Activated T-helper 1 cell treated with anti-CD3 and anti-CD28 coated beads, Interleukin-2, amount 50 U/mL, for 16 hours (primary cell): ENCODE measurements at places on chromosomes 12 and 14.

GRCh38 chr14:98840091-98840490 lies 431.9 kb downstream of the BCL11B start:
- DNase-seq: no peak

DNA sequence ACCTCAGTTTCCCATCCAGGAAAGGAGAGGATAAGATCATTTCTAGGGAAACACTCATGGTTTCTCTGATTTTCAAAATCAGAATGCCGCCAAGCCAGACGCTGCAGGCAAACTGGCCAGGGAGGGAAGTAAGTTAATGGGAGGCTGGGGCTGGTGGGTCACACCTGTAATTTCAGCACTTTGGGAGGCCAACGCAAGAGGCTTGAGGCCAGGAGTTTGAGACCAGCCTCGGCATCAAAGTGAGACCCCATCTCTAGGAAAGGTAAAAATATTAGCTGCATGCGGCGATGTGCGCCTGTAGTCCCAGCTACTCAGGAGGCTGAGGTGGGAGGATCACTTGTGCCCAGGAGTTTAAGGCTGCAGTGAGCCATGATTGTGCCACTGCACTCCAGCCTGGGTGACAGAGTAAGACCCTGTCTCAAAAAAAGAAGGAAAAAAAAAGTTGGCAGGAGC lies 587 bp downstream of the SELPLG start:
- DNase-seq: no peak

GRCh38 chr14:69794791-69795190 lies 2.2 kb downstream of the SLC10A1 start:
- DNase-seq: no peak

DNA sequence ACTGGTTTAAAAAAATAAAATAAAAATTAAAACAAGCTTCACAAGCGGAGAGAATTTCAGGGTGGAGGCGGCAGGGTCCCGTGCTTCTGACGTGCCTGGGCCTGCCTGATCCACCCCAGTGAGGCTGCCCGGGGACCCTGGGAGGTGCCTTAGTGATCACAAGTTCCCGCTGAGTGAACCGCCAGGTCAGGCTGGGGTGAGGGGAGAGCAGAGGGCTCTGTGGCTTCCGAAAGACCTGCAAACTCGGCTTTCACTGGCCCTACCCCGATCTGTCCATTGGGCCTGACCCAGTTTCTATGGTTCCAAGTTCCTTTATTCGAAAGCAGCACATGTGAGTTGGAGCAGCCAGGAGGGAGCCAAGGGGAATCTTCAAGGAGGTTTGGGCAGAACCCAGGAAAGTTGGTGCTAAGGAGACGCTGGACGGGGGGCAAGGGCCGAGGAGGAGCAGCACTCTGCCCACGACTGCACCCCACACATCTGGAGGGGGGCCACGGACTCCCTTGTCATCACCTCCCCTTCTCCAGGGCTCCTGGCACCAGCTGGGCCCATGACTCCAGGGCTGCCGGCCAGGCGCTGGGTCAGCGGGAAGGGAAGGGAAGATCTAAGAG lies 12.9 kb downstream of the MMP14 start:
- no peak for DNase-seq

DNA sequence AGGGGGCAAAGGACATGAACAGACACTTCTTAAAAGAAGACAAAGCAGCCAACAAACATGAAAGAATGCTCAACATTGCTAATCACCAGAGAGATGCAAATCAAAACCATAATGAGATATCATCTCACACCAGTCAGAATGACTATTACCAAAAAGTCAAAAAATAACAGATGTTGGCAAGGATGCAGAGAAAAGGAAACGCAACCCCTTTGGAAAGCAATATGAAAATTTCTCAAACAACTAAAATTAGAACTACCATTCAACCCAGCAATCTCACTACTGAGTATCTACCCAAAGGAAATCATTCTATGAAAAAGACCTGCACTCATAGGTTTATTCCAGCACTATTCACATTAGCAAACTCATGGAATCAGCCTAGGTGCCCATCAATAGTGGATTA lies 25.6 kb downstream of the MDM1 start:
- DNase-seq: no peak

DNA sequence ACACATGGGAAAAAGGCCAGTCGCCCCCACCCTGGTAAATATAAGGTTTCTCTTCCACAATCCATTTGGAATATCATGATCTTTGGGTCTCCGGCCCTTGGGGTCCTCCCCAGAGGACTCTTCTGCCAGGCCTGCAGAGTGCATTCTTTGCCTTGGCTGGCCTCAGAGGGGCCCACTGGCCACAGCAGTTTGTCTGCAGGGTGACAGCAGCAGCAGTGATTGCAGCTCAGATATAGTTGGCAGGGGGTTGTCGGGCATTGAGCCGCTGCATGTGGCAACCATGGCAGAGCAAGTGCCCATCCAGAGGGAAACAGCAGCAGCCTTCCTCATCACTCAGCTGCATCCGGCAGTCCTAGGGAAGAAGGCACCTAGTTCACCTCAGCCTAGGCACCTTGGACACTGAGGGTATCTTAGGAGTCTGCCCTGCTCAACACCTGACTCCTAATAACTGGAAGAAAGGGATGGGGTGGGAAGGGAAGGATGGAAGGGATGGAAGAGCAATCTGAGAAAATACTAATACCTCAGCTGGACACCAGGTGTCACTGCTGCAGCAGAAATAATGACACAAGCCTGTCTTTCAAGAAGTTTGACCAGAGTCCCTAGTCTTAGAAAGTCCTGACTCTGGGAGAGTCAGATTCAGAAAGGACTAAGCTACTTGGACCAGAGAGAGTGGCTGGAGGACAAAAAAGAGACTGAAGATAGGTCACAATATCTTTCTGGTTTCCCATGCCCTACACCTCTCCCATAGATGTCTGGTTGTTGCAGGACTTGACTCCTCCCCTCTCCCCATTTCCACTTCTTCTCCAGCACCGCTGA lies 8.9 kb downstream of the AJUBA start:
- DNase-seq: no peak

DNA sequence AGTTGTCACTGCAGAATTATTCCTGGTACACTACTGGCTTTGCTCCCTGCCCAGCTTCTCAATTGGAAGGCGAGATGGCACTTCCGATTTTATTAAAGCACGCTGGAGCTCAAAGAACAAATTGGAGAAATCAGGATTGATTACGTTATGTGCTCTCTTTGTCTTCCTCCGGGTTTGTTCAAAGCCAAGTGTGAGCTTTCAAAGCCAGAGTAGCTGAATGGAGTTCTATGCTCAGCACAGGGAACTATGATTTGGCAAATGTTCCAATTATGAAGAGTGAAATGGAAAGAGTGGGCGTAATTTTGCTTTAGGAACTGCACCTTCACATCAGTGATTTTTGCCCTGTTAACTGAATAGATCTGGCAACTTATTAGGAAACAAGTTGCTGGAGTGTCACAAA lies 72.4 kb downstream of the FLRT2 start:
- no peak for DNase-seq

DNA sequence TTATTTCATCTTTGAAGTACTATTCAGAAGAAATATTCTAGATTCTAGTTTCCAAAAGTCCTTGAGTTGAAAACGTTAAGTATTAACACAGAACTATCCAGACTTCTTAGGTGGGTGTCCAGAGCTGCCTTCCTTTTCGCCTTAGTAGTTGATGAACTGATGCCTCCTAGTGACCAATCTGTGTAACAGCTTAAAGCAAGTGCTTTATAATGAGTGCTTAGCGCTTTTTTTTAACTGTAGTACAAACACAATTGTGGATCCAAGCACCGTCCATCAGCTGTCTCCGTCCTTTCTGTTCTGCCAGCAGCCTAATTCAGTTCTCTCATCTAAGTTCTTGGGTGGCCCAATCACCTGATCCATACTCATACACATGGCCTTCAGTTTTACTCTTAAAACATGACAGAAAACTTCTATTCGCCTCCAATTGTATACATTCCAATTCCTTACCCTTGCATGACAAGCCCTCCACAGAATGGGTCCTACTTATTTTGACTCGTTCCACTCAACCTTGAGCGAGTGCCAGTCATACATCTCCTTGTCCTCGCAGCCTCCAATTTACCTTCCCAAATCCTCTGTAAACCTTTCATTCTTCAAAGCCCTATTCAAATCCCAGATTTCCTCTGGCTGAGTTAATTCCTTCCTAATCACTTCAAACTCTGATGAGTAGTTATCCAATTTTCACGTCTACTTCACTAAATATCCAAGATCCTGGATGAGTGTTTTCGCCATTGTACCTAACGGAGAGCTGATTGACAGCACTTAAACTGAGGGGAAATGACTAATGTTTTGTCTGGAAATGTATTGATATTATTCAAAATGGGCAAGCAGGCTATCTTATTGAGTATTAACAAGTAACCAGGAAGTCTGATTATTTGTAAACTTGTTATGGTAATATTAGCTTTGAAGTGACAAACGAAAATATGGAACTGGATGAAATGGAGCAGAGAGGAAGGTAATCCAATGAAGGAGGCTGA lies 5.8 kb upstream of the PHLDA1 start:
- no peak for DNase-seq

GRCh38 chr12:77685901-77686300 lies 144.8 kb upstream of the NAV3 start:
- DNase-seq: no peak

- DNase-seq: no peak
Measured at GRCh38 chr12:56163533-56164344, 5.6 kb downstream of the MYL6 start.

- DNase-seq: no peak
Measured at GRCh38 chr14:54600717-54601109, 33.8 kb downstream of the SAMD4A start.

DNA sequence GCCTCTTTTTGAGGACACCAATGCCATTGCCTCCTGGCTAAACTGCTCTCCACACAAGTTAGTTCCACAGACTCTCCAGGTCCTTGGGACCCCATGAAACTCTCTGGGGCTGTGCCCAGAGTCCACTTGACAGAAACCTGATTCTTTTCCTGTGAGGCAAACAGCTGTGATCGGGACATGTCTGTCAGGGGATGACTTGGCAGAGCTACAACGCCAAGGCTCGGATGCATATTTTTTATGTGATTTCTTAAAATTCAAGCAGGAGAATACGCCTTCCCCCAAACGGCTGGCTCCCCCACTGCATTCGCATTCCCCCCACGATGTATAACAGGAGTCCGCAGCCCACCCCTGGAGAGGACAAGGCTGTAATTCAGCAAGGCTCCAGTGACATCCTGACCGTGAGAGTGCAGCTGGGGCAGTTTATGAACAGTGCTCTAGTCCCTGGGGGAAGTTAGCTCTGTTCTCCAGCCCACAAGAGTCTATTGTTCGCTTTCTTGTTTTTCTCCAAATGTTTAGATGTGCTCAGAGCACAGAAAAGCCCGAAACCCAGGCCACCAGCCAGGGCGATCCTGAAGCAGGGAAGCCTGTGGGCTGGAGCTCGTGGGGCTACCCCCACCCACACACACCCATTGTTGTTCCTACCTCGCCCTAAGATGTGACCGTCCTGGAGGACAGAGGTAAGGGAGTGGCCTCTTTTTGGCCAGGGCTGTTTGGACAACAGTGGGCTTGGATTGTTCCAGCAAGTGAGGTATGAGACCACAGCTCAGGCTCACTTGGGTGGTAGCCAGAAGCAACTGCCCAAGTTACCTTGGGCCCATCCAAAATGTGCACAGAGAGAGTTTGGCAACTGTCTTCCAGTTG lies 159.5 kb downstream of the ZFP36L1 start:
- no peak for DNase-seq

- DNase-seq: no peak
Measured at GRCh38 chr12:122081083-122081696, 2.6 kb downstream of the MLXIP start.

- DNase-seq: no peak
Measured at GRCh38 chr12:106296179-106296877, 6.2 kb upstream of the TCP11L2 start.
